Foreskin fibroblast (primary cell): ENCODE measurements at places on chromosomes 1 and 21.

DNA sequence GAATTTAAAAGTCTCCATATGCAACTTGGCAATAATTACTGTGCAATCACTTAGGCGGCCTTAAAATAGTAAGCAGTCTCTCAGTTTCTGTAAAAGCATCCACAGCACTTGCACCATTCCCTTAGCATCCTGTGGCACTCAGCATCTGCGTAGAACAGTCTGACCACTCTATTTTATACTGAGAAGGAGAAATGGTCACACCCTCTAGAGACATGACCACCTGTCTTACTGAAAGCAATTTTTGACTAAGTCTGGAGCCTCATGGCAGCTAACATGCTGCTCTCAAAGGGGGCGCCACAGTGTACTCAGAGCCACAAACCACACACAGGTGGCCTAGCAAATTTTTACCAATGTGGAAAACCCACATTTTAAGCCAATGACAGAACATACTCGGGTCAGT is 62.0 kb downstream of the KCNK1 start:
- no peak for DNase-seq

DNA sequence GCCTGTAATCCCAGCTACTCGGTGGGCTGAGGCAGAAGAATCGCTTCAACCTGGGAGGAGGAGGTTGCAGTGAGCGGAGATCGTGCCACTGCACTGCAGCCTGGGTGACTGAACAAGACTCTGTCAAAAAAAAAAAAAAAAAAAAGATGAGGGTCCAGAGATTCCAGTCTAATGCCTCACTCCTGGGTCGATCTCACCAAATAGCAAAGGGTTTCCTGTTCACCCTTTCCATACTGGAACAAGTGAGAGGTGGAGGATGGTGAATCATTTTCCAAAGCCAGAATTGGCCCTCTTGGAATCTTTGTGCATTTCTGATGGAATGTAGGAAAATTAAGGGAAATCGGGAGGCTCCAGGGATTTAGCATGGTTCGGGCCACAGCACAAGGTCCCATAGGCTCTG is 58.1 kb upstream of the ZNF648 start:
- no peak for DNase-seq

DNA sequence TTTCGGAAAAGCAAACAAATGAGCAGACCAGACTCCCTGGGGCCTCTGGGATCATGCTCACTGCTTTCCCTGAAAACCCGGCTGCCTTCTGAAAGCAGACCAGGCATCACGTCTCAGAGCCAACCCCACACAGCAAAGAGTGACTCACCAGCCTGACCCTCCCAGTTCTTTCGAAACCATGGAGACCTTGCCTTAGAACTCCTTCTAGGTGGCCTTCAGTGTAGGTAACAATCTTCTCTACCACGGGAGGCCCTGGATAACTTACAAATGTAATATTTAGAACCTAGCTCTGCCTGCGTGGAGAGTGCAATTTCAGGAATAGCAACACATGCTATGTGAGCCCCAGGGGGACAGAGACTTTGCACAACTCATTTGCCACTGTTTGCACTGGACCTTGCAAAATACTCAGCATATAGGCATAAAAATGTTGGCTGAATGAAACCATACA is 105.2 kb downstream of the SUSD4 start:
- DNase-seq, result peak; percentile 45

DNA sequence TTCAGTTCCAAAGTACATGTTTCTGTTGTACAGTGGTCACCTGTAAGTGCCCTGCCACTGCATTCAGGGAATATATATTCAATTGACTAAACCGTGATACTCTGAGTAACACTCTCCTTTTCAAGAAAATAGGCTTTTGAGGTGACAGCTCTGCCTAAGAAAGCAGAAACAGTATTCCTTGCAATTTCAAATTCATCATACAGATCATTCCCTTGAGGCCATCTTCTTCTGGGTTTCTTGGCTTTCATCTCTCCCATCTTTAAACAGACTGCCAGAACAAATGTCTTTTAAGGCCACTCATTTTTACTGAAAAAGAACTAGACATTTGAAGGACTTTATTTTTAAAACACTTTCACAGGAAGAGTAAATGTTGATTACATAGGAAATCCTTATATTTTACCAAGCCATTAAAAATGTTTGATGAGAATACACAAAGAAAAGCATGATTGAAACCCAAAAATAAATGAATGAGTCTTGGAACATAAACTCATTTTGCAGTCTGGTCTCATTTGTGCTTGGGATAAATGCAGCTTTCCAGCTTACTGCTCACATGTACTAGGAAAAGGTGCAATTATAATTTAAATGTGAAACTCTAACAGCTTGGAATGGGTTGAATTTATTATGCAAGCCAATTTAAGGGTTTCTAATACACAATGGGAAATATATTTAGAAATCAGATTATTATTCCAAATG is 34.7 kb downstream of the PLPPR5 start:
- DNase-seq, result no peak

GRCh38 chr1:29282924-29283803 is 46.8 kb downstream of the PTPRU start:
- peak; percentile 59 for DNase-seq

DNA sequence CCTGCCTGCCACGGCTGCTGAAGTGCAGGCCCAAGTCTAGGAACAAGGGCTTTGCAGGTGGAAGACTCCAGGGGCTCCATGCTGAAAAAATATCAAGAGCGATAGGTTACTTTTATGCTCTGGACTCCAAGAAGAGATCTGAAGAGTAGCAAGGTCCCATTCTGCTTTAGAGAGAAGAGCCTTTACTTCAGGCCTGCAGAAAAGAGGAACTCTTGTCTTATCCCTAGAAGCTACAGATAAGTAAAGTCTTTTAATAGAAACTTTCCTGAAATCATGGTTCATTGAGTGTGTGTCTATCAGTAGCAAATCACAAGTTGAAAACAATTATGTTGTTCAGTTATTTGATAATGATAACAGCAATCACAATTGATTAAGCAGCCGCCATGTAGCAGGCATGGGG is 113.3 kb downstream of the TNR start:
- DNase-seq, result no peak

DNA sequence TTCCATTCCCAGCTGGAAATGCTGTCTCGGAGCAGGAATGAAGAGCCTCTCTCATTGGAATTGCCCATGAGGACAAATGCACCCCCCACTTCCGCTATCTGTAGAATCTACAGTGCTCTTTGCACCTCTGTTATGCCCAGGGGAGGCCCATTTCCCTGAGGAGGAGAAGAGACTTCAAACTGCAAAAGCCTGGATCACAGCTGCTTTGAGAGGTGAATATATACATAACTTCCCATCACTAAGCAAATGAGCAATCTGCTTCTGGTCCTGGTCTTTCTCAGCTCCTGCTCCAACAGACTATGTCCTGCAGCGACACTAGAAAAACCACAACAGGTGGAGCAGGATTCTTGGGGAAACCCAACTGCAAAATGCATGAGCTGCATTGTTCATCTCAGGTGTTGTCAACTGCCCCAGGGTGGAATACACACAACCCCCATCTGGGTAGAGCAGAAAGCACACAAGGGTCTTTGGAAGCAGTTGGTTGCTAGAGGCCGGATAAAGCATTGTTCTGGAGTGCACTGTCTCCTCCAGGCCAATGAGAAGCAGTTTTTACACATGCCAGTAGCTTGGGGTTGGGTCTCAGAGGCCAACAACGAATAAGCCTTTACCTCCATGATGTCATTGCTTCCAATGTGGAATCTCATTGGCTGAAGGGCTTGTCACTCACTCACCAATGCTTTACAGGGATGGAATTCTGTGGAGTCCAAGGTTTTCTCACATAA is 67.7 kb upstream of the RAB4A start:
- no peak for DNase-seq

DNA sequence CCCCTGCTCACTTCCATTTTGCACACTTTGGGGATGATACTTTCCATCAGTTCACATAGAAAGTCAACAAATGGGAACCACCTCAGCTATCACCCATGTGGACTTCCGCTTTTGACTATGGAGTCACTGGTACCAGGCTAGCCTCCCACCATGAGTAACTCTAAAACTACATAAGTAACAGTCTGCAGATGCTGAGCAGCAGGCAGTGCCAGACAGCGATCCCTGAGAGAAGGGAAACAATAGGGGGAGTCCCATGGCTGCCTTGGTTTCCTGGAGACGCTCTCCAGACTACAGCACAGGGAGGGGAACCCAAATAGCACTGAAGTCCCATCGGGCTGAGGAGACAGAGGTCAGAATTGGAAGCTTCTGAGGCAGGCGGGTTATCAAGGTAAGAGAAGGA is 2.8 kb upstream of the TFF2 start:
- no peak for DNase-seq

- no peak for DNase-seq
Measured at GRCh38 chr1:158654571-158654970, 31.9 kb downstream of the SPTA1 start.

DNA sequence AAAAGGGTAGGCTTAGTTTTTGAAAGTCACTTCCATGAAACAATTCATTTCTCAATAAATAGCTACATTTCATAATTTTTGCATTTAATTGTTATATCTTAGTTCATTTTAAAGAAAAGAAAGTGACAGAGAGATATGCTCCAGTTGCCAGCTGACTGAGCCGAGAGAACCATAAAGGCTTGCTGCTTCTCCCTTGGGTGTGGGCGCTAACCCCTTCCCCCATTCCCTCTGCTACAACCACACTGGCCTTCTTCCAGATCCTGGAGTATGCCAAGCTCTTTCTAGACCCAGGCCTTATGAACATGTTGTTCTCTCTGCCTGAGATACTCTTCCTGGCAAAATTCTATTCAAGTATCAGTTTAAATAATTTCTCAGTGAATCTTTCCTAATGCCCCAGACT is 12.3 kb downstream of the SORT1 start:
- DNase-seq, result no peak

GRCh38 chr1:154181944-154182343 is 10.0 kb downstream of the TPM3 start:
- no peak for DNase-seq

DNA sequence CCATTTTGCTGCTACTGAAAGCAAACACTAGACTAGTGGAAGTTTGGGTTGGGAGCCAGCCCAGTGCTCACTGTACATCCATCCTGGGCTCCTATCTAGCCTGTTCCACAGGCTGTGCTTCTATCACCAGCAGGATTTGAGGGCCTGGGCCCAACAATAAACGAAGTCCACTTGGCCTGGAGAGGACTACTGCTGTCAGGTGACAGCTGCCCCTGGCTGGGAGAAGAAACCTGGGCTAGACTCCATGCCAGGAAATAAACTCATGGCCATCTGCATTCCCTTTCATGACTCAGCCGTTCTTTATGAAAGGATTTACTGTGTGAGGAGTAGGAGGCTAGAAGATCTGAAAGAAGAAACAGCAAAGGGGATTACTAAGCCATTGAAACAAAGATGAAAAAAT is 35.5 kb downstream of the COLGALT2 start:
- peak; percentile 77 for DNase-seq

DNA sequence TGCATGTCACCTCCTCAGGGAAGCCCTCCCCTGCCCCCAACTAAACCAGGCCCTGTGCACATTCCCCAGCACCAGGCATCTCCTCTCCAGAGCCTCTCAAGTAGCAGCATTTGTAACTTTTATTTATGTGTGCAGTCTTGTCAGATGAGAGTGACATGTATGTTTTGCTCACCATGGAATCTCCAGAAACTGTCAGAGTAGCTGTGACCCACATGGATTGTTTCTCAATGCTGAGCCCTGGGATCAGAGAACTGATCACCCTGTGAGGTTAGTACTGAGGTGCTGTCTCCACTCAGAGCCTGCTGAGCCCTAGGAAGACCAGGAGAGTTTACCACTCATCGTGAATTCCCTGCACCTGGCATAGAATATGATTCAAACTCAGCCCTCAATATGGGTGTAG is 190.9 kb upstream of the EDN2 start:
- DNase-seq, result no peak

- peak; percentile 72 for DNase-seq
Measured at GRCh38 chr1:155479205-155479604, 83.4 kb downstream of the ASH1L start.

- DNase-seq, result no peak
Measured at GRCh38 chr1:31383967-31384366, 11.1 kb upstream of the FABP3 start.

- no peak for DNase-seq
Measured at GRCh38 chr1:26696119-26696653, 371 bp downstream of the ARID1A start.

- DNase-seq, result no peak
Measured at GRCh38 chr1:22914633-22915217, 57.9 kb downstream of the LACTBL1 start.

DNA sequence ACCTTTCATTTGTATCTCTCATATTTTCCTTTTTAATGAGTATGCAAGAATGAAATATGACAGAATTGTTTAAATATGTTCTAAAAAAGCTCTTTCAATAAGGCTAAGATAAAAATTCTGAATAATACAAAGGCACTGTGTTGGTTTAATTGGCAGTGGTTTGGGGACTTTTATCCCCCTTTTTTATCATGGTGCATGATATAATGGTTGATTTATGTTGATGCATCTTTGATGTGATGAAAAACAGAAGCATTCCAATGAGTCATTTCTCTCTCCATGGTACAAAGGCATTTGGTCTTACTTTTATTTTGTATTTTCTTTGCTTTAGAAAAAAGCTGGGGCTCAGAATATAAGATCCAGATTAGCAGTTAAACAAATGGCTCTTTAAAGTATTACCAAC is 127.2 kb upstream of the GREM2 start:
- no peak for DNase-seq

- no peak for DNase-seq
Measured at GRCh38 chr1:5973771-5974170, 18.5 kb downstream of the NPHP4 start.

GRCh38 chr21:42527489-42528158 is 14.0 kb downstream of the SLC37A1 start:
- DNase-seq, result no peak

- peak; percentile 27 for DNase-seq
Measured at GRCh38 chr1:152148981-152149380, 10.0 kb downstream of the RPTN start.

DNA sequence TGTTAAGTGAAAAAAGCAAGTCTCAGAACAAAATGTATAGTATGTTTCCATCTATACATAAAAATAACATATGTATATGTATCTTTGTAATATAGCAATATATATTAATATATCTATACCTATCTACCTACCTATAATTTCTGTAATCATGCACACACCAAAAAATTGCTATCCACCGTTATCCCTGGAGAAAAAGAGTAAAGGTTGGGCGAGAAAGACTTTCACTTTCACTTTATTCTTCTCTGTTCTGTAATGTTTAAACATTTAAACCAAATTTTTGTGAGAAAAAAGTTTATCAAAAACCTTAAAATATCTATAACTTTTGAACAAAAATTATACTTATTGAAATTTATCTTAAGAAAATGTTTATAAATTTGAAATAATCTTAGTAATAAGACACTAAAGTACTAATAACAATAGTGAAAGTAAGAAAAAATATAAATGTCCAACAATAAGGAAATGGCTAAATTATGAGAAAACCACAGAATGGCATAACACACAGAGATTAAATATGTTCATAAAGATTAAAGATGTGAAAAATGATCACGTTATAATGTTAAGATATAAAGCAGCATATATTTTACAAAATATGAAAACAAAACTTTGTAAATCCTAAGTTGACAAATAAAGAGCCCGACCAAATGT is 74.0 kb upstream of the LRRC53 start:
- no peak for DNase-seq

GRCh38 chr1:17001760-17002523 is 9.8 kb downstream of the ATP13A2 start:
- no peak for DNase-seq

GRCh38 chr1:154747740-154748404 is 122.2 kb downstream of the KCNN3 start:
- peak; percentile 10 for DNase-seq

- DNase-seq, result no peak
Measured at GRCh38 chr1:33150522-33150921, 31.3 kb downstream of the TRIM62 start.

- DNase-seq, result peak; percentile 45
Measured at GRCh38 chr1:79716447-79716846, 709.9 kb upstream of the ADGRL4 start.
